ENCODE measurements at places on chromosomes 6 and 20.
A peak's percentile ranks its signal among the peaks of the same experiment; 100 is the strongest.

- no peak for DNase-seq
These were observed 959.9 kb upstream of the FLRT3 start for GRCh38 chr20:15297059-15297875.

DNA sequence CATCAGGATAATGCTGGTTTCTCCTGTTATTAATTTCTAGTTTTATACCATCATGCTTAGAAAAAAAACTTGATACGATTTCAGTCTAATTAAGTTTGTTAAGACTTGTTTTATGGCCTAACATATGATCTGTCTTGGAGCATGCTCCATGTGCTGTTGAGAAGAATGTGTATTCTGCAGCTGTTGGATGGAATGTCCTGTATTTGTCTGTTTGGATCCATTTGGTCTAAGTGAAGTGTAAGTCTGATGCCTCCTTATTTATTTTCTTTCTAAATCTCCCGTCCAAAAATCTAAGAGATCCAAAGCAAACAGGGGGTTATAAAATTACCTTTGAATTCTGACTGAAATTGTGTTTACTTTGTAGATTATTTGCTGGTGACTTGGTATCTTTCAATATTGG is 30.0 kb upstream of the PRND start:
- no peak for DNase-seq

DNA sequence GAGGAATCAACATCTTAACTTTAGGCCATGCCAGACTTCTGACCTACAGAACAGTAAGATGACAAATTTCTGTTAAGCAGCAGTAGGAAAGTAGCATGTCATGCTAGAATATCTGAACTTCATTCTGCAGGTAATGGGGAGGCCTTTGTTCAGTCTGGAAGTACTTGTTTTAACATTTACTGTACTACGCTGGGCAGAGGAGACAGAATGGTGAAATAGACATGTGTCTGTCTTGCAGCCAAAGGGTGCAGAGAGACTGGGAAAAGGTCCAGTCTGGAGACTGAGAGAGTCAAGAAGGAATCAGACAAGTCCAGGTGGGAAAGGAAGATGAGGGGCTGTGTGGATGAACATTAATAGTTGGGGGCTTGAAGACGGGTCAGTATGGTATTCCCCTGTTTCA is 17.5 kb upstream of the ZBTB2 start:
- DNase-seq = no peak

DNA sequence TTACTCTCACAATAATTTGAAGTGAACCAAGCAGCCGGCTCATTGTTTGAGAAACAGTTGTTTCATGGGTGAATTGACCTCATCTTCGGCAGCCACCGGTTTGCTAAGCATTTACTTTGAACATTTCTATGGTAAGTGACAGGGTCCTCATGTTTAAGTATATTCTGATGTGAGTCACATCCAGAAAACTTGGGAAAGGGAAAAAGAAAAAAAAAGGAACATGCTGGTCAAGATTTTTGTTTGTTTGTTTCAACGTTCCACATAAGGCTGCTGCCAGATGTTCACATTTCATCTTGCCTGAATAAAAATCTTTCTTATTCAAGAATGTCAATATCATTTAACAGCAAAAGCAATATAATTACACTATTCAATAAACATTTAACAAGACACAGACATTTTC is 55.0 kb upstream of the EXOC2 start:
- DNase-seq = no peak

GRCh38 chr20:20812136-20812535 is 99.7 kb upstream of the RALGAPA2 start:
- no peak for DNase-seq

GRCh38 chr6:157718503-157719187 is 104.4 kb upstream of the SNX9 start:
- DNase-seq = no peak

DNA sequence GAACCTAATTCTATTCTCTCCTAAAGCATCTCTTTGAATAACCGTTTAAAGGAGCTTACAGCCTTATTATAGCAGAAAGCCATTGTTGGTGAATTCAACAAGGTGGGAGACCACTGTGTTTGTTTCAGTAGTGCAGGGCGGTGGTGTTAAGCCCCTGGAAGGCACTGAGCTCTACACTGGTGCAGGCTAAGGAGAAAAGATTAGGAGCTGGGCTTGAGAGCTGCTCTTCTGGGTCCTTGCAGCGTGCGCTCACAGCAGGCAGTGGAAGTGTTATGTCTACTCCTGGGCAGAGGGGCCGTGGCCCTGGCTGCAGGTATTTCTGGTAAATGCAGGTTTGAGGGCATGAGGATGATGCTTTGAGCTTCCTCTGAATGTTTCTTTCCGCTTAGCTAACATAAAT is 361.2 kb downstream of the RNF144B start:
- no peak for DNase-seq

- DNase-seq = no peak
These were observed 75.2 kb downstream of the BACH2 start for GRCh38 chr6:90221403-90221802.

GRCh38 chr6:99590728-99591672 is 15.6 kb upstream of the PRDM13 start:
- no peak for DNase-seq

DNA sequence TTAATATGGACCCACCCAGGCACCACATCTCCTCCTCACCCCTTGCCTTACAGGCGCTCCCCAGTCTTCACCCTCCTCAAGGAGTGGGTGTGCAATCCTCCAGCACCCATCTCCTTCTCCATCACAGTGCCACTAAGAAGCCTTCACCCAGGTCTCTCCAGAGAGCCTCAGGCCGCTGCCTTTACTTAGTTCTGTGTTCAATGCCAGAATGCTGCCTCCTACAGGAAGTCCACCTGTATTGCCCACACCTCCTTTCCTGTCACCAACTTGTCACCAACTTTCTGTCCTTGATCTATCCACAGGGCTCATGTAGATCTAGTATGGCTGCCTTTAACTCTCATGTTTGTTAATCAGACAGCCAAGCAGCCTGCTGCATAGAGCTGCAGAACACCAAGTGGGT is 586 bp upstream of the LST1 start:
- peak; percentile 35 for DNase-seq

DNA sequence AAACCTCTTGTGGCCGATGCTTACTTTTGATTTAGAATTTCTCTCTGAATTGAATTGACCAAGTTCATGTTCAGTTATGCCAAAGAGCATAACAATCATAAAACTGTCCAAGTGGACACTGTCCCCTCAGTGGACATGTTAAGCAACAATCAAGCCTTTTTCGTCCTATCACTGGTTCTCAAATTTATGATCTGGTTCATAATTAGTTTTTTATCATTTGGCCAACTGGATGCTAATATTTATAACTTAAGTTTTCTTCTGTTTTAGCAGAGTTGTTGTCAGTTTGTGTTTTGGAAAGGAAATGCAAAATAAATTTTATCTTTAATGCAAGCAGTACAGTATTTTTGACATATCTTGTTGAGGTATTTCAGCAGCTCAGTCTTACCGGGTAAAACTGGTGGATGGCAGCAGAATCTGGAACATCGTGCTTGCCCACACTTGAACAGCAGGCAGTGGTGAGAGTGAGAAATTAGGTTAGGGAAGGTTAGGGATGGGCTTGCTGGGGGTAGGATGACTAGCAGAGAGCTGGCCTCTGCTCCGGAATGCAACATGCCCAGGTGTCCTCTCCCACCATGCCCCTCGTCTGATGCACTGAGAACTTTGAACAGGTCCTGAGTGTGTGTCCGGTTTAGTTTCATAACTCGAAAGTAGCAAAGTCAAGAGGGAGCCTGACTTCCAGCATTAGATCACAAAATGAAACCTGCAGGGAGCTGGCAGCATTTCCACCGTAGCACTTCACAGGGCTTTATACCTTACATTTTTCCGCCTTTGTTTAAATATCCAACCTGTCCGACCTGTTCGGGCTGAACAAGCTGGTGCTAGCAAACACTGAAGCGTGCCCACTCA is 93.1 kb downstream of the RREB1 start:
- no peak for DNase-seq

DNA sequence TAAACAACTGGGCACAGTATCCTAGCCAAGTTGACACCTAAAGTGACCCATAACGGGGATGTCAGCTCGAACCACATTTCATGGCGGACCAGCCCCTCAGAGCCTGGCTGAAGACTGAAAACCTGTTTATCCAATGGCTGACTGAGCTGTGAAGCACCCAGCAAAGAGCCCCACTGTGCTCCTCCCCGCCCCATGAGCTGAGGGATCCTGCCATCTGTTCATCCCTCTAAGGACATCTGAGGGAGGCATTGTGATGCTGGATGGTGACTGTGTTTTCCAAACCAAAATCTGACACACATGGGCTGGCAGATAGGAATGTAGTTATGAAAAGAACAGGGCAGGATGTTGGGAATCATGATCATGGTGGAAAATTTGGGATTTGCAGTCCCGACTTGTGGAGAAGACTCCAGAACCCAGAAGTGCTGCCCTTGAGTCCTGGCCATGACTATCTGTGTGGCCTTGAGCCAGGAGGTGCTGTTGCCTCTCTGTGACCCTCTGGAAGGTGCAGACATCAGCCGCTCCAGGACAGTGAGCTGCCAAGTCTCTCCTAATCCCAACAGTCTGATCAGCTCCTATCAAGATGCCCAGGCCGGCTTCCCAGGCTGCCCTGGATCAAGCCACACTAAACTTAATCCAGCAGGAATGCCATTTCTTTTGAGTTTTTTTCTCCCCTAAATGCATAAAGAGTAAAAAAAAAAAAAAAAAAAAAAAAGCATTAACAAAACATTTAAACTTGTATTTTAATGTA is 5.7 kb downstream of the EDN3 start:
- DNase-seq = no peak

- no peak for DNase-seq
These were observed 41.8 kb upstream of the TOP1 start for GRCh38 chr20:40986774-40987173.

DNA sequence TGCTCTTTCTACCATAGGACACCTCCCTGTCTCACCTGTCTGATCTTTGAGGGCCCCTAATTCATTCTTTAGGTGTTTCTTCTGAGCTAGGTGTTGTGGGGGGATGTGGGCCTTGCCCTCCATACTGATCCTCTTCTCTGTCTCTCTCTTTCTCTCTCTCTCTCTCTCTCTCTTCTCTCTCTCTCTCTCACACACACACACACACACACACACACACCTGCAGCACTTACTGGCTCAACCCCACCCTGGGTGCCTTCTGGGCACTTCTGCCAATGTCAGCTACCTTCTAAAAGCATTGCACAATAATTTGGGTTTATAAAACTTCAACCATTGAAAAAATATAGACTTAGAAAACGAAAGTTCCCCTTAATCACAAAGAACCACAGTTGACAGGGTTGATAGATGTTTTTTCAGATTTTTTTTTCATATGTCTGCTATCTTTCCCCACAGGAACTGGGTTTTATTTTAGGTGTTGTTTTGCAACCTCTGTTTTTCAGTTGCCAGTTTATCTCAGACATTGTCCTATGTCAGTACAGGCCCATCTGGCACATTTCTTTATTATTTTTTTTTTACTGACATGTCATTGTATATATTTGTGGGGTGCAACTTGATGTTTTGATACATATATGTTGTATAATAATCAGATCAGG is 28.1 kb downstream of the PKIG start:
- DNase-seq = no peak

DNA sequence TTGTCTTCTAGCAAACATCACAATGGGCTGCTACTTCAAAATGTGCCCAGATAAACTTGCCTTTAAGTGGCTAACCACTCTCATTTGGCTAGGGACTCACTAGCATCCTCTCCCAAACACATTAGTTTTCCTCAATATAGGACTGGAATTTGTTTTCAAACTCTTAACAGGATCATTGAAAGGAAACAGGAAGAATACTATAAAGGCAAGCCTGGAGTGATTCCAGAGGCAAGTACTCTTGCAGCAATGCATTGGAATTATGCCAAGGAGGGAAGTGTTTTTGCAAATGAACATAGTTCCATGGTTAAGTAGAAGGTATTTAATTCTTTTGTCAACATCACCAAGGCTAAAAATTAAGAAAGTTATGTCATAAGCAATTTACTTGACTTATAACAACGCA is 12.2 kb downstream of the EPHA7 start:
- DNase-seq = no peak

All from activated CD4-positive, alpha-beta T cell treated with anti-CD3 and anti-CD28 coated beads for 4 hours (primary cell).